ENCODE measurements at places on chromosomes 6 and 20.

- DNase-seq, result no peak
Measured at GRCh38 chr6:87925373-87926060, 122.1 kb upstream of the SPACA1 start.

- no peak for DNase-seq
Measured at GRCh38 chr20:34120213-34120612, 8.2 kb upstream of the EIF2S2 start.

GRCh38 chr20:5845681-5846615, 95.7 kb downstream of the SHLD1 start:
- DNase-seq, result no peak

- DNase-seq, result no peak
Measured at GRCh38 chr20:1892119-1892385, 3.2 kb upstream of the SIRPA start.

GRCh38 chr20:56257604-56258003, 9.1 kb downstream of the MC3R start:
- DNase-seq, result no peak

- DNase-seq, result no peak
Measured at GRCh38 chr20:62020935-62021701, 44.6 kb downstream of the TAF4 start.

GRCh38 chr6:14690120-14691056, 555.5 kb upstream of the JARID2 start:
- DNase-seq, result no peak

DNA sequence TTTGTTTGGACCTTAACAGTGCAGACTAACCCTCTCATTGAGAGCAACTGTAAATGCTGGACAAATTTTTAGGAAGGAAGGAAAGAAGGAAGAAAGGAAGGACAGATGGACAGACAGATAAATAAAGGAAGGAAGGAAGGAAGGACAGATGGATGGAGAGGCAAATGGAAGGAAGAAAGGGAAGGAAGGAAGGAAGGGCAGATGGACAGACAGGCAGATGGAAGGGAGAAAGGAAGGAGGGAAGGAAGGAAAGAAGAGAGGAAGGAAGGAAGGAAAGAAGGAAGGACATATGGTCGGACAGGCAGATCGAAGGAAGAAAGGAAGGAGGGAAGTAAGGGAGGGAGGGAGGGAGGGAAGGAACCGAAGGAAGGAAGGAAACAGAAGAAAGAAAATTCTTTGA, 388.5 kb upstream of the CDH4 start:
- no peak for DNase-seq

DNA sequence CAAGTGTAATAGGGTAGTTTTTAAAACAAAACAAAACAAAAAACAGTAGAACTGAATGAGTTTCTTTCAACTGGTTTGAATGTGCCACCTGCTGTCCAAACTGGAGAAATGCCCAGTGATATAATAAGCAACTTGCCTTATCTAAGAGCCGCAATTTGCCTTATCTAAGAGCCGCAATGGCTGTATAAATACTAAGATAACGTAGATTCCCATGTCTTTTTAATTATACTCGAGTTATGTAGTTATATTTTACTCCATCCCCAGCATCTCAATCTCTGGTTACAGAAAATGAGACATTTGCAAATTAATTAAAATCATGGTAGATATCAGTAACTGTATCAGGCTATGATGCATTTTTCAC, 67.2 kb downstream of the RPP40 start:
- DNase-seq, result no peak

- no peak for DNase-seq
Measured at GRCh38 chr20:645318-646106, 7.5 kb downstream of the SRXN1 start.

DNA sequence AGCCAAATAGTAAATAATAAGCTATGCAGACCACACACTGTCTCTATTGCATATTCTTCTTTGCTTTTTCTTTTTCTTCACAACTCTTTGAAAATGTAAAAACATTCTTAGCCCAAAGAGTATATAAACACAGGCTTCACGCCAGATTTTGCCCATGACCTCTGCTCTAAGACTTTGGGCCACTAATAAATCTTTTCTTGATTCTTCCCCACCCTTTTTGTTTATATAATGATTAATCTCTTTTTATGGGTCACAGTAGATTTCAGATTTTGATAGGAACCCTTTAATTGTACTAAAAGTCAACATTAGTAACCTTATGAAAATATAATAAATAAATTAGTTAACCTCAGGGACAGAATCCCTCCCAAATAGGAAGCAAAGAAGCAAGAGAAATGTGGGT, 15.8 kb upstream of the ENPP5 start:
- no peak for DNase-seq

DNA sequence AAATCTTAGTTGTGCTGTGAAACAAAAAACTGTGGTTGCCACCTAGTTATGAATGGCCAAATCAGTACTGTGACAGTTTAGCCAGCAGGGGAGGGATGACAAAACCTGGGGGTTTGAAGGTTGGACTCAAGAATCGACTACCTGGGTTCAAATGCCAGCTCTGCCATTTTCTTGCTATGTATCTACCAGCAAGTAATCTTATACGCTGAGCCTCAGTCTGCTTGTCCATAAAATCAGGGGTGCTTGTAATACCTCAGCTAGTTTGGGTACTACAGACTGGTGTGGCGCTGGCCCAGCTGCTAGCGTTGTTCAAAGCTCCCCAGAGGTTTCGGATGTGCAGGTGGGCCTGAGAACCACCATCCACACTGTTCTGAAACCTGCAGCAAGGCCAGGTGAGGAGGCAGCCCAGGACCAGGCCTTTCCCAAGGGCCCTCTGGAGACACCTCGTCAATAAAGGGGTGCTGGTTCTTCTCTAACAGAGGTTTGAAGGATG, 40.4 kb downstream of the TRAM2 start:
- DNase-seq, result no peak

DNA sequence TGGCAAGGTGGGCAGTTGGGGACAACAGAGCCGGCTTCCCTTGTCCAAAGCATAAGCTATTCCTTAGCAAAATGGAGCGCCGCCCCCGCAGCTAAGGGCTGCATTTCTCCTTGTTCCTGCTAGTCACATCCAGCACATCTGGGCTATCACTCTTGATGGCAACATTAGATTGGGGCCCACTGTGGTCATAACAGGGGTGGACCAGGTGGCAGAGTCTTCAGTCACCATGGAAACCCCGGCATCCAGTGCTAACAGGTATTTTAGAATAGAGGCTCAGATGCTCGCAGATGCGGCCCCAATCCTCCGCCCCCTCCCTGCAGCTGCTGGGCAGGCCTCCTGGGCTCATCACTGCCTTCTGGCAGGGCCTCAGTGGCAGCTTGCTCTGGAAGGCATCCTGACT, 168.2 kb upstream of the PROKR2 start:
- no peak for DNase-seq
